ENCODE measurements at places on chromosomes 6 and 20.

GRCh38 chr20:57290178-57290484 lies 23.7 kb upstream of the BMP7 start:
- no peak for DNase-seq

GRCh38 chr6:135170238-135170637 lies 10.9 kb upstream of the MYB start:
- DNase-seq, result no peak

- DNase-seq, result no peak
Measured at GRCh38 chr6:13765570-13765969, 48.8 kb downstream of the MCUR1 start.

DNA sequence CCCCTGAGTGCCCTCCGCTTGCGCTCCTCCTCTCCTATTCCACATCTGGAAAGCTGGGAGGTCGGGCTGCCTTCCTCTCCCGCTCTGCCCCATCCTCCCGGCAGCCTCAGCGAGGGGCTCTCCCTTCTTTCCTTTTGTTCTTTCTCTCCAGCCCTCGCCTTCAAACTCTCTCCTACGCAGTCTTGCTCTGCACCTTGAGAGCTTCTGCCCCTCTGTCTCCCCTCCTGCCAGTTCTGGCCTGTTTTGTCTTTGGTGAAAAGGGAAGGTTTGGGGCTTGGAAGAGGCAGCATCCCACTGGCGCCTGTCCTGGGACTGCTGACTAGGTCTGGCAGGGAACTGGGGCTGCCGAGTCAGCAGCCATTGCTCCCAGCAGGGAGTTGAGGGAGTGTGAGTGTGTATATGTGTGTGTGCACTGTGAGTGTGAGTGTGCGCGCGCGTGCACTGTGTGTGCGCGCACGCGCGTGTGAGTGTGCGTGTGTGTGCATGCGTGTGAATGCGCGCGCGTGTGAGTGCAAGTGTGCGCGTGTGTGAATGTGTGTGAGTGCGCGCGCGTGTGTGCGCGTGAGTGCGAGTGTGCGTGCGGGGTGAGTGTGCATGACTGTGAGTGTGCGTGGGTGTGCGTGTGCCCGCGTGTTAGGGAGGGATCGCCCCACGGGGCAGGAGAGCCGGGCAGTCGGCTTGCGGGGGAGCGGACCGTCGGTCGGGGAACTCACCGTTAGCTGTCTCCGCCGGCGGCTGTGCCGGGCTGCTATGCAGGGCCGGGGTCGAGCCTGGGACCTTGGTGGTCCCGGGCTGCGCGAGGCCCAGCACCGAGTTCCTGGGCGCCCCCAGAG lies 523 bp downstream of the CPXM1 start:
- DNase-seq, result peak; percentile 69

- DNase-seq, result no peak
Measured at GRCh38 chr20:45044601-45045000, 56.3 kb downstream of the KCNS1 start.
